Osteoblast (primary cell): ENCODE measurements at places on chromosomes 1 and 21. TPM values are rescaled to one million over a fixed set of nuclear protein-coding genes. Genes with fewer than 3 reads are reported as not detected.

- peaks cover 9% of the 10 kb centered on the region for H3K4me1 ChIP-seq
- no peaks in the 10 kb centered on the region for H3K36me3 ChIP-seq
- H3K27me3 ChIP-seq = no peaks in the 10 kb centered on the region
- H3K27ac ChIP-seq = no peak overlapping the region
- H3K4me3 ChIP-seq = no peak overlapping the region
- no peak for DNase-seq
These were observed 5.0 kb upstream of the PMVK start for GRCh38 chr1:154941333-154942013.

DNA sequence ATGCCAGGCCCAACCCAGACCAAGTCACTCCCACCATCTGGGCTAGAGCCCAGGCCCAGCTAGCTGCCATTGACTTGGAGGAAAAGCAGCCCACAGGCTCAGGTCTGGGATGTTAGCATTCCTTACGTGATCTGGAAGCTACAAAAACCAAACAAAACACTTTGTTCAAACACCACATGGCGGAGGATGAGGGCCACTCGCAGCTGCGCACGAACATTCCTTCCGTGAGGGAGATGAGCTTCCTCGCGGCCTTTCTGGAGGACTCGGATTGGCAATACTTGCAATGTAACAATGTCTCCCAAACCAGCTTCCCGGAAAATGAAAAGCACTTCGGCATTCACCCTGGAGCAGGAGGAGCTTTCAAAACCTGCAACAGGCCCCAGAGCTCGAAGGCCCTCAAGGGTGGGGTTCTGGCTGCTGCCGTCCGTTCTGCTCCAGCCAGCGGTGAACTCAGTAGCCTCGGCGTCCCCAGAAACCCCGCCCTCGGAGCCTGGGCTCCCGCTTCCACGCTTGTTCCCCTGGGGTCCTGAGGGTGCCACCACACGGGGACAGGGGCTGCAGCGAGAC, 40.5 kb downstream of the COL6A1 start:
- H3K27me3 ChIP-seq = no peaks in the 10 kb centered on the region
- no peaks in the 10 kb centered on the region for H3K36me3 ChIP-seq
- no peak overlapping the region for H3K4me3 ChIP-seq
- no peak overlapping the region for H3K27ac ChIP-seq
- peaks cover 14% of the 10 kb centered on the region for H3K4me1 ChIP-seq

GRCh38 chr21:25911730-25912401, 177.1 kb downstream of the GABPA start:
- no peaks in the 10 kb centered on the region for H3K36me3 ChIP-seq
- H3K27ac ChIP-seq = no peak overlapping the region

- no peak for DNase-seq
- H3K27ac ChIP-seq = no peak overlapping the region
- no peaks in the 10 kb centered on the region for H3K36me3 ChIP-seq
- no peak overlapping the region for H3K4me3 ChIP-seq
- peaks cover 35% of the 10 kb centered on the region for H3K27me3 ChIP-seq
- no peaks in the 10 kb centered on the region for H3K4me1 ChIP-seq
These were observed 13.3 kb upstream of the FMOD start for GRCh38 chr1:203364094-203364801.

DNA sequence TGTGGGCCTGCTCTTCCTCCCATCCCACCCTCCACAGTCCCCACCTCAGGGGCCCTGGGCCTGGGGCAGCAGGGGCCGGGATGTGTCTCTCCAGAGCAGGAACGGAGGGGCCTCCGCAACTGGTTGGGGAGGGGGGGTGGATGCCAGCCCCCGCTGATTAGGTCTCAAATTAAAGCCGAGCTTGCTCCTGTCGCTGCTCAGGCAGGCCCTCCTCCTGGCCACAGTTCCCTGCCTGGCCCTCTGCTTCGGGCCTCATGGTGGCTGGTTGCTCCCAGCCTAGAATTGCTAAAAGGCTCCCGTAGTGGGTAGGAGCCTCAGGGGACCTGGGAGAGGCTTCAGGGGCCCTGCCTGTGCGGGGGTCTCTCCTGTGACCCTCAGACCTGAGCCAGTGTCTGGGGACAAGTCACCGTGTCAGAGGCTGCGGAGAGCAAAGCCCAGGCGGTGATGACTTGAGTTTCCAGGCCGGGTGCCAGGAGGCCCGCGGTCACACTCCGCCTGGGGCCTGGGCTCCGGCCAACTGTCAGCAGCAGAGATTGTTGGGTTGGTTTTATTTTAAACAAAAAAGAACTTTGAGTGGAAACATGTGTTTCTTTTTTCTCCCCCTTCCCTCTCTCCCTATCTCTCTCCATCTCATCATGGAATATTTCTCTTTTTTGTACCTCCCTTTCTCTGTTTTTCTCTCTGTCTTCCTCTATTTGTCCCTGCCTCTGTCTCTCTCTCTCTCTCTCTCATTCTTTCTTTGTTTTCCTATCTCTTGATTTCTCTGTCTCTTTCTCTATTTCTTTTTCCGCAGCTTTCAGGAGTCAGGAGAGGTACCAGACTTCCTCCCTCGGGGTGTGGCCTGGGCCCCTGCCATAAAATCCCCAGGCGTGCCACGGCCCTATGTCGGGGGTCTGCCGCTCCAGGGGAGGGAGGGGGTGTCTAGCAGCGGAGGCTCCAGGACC, 20.0 kb upstream of the EPHA2 start:
- peaks cover 59% of the 10 kb centered on the region for H3K4me1 ChIP-seq
- H3K36me3 ChIP-seq = no peaks in the 10 kb centered on the region
- DNase-seq = peak; percentile 95
- no peaks in the 10 kb centered on the region for H3K27me3 ChIP-seq
- H3K27ac ChIP-seq = peak overlapping the region; percentile 81

- H3K4me3 ChIP-seq = no peak overlapping the region
- no peak overlapping the region for H3K27ac ChIP-seq
- H3K4me1 ChIP-seq = no peaks in the 10 kb centered on the region
- no peak for DNase-seq
- no peaks in the 10 kb centered on the region for H3K27me3 ChIP-seq
- no peaks in the 10 kb centered on the region for H3K36me3 ChIP-seq
These were observed 21.3 kb downstream of the FMO2 start for GRCh38 chr1:171206204-171206977.

DNA sequence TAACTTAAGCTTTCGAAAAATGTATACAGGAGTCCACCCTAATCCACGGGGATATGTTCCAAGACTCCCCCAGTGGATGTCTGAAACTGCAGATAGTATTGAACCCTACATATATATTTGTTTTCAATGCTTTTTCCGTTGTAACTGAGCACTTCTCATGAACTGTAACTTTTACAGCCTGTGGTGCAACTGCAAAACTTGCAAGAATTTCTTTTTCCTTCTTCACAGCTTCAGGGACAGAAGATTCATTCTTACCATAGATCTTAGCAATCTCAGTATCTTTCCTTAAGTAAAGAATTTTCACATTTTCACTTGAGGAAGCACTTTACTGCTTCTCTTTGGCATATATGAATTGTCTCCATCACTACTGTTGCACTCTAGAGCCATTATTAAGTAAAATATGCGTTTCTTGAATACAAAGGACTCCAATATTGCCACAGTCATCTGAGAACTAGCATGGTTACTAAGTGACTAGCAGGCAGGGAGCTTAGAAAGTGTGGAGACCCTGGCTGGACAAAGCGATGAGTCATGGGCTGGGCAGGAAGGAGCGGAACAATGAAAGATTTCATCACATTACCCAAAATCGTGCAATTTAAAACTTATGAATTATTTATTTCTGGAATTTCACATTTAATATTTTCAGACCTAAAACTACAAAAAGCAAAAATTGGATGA, 14.1 kb downstream of the DPYD start:
- DNase-seq = peak; percentile 18
- H3K27me3 ChIP-seq = no peaks in the 10 kb centered on the region
- H3K36me3 ChIP-seq = no peaks in the 10 kb centered on the region
- peak overlapping the region; percentile 19 for H3K4me3 ChIP-seq
- H3K4me1 ChIP-seq = peaks cover 55% of the 10 kb centered on the region
- peak overlapping the region; percentile 74 for H3K27ac ChIP-seq

LCE3D gene
- not detected in 2 replicates for total RNA-seq

DNA sequence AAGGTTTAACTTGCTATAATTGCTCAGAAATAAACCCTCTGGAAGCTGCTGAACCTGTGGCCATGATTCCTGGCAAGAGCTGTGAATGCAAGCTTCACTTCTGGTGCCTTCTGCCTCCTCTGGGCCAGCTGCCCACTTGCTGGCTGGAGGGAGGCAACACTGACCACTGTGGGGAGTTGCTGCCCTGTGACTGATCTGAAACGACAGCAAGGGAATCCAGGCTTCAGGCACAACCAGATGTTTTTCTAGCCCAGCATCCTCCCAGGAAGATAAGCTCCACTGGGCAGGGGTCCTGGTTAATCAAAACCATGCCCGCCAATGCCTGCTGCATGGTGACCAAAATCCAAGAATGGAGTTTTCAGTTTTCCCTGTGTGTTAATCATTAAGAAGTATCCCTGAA, 180.0 kb upstream of the HMGB4 start:
- H3K4me3 ChIP-seq = no peak overlapping the region
- no peaks in the 10 kb centered on the region for H3K36me3 ChIP-seq
- H3K27me3 ChIP-seq = no peaks in the 10 kb centered on the region
- no peak overlapping the region for H3K27ac ChIP-seq
- no peak for DNase-seq
- H3K4me1 ChIP-seq = no peaks in the 10 kb centered on the region

IL20 gene
- not detected in 2 replicates for total RNA-seq

TENT5C gene
- total RNA-seq = 0.36 and 0.59 TPM in 2 replicates

- peaks cover 76% of the 10 kb centered on the region for H3K4me1 ChIP-seq
- DNase-seq = no peak
- H3K27ac ChIP-seq = no peak overlapping the region
- H3K27me3 ChIP-seq = no peaks in the 10 kb centered on the region
- H3K36me3 ChIP-seq = no peaks in the 10 kb centered on the region
These were observed 62.7 kb upstream of the EPS8L3 start for GRCh38 chr1:109826446-109826845.

DNA sequence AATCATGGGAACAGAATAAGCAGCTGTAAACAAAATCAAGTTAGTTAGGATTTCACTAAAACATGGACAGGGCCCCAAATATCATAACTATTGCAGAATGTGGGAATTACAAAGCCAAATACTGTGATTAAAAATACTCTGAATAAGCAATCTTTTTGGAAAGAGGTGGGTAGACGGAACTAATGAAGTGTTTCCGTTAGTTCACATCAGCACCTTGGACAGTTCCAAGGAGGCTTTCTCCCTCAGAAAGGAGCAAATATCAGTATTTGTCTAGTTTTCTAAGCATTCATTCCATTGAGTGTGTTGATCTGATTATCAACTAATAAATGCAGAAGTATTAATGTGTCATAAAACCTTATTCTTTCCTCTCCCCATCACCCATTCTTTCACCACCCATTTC, 97.4 kb downstream of the FAM78B start:
- no peaks in the 10 kb centered on the region for H3K4me1 ChIP-seq
- no peak overlapping the region for H3K4me3 ChIP-seq
- no peak for DNase-seq
- no peaks in the 10 kb centered on the region for H3K27me3 ChIP-seq
- H3K27ac ChIP-seq = no peak overlapping the region

GRCh38 chr1:3327936-3328590, 126.4 kb upstream of the ARHGEF16 start:
- no peak for DNase-seq
- no peak overlapping the region for H3K27ac ChIP-seq
- H3K4me3 ChIP-seq = no peak overlapping the region
- H3K27me3 ChIP-seq = no peaks in the 10 kb centered on the region

DNA sequence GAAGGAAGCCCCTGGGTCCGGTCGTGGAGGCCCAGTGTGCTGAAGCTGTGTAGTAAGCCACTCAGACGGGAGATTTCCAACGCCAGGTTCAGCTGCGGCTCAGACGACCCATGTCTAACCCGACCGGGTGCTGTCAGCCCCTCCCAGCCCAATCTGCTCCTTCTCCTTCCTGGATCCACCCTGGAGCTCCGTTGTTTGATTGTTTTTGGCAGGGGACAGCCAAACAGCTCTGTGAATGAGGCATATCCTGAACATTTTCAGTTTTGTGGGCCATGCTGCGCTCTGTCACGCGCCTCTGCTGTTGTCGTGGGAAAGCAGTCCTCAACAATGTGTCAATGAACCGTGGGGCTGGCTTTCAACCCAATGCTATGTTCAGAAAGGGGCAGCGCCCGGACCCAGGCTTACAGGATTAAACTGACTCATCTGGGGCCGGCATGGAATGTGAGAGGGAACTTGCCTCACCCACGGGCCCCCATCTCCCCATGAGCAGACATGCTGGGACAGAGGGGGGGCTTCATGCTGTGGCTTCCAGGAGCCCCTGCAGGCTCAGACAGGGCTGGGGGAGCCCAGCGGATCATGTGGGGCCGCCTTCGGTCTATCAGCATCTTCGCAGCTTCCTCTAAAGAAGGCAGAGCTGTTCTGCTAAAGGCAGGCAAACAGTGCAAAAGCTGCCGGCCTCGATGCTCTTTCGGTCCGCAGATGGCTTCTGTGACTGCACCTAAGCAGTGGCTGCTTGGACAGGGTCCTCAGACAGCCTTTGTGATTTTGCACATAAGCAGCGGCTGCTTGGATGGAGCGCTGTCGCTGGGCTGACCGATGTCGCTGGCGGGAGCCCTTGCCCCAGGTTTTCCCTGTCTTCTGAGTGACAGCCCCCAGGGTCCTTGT, 101.7 kb downstream of the RIPK4 start:
- peak overlapping the region; percentile 30 for H3K4me3 ChIP-seq
- no peaks in the 10 kb centered on the region for H3K36me3 ChIP-seq
- H3K27ac ChIP-seq = peak overlapping the region; percentile 76
- no peaks in the 10 kb centered on the region for H3K27me3 ChIP-seq
- DNase-seq = peak; percentile 97

- no peaks in the 10 kb centered on the region for H3K36me3 ChIP-seq
- no peak overlapping the region for H3K4me3 ChIP-seq
- H3K4me1 ChIP-seq = peaks cover 41% of the 10 kb centered on the region
These were observed 37.9 kb upstream of the PDC start for GRCh38 chr1:186498695-186499389.

GRCh38 chr1:10459184-10459583, 9.4 kb downstream of the CORT start:
- DNase-seq = peak; percentile 78
- no peak overlapping the region for H3K27ac ChIP-seq
- peaks cover 6% of the 10 kb centered on the region for H3K4me1 ChIP-seq
- H3K4me3 ChIP-seq = no peak overlapping the region
- H3K36me3 ChIP-seq = peaks cover 21% of the 10 kb centered on the region

DNA sequence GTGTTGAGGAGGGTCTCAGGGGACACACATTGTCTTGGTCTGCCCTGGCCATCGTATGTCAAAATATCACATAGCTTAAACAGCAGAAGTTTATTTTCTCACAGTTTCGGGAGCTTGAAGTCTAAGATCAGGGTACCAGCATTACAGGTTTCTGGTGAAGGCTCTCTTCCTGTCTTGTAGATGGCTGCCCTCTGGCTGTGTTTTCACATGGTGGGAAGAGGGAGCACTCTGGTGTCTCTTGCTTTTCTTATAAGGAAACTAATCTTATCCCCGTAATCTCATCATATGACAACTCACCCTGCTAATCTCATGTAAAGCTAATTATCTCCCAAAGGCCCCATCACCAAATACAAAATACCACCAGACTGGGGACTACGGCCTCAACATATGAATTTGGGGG, 246.9 kb upstream of the ST6GALNAC5 start:
- no peaks in the 10 kb centered on the region for H3K27me3 ChIP-seq
- H3K27ac ChIP-seq = no peak overlapping the region
- no peak for DNase-seq
- no peaks in the 10 kb centered on the region for H3K4me1 ChIP-seq

GRCh38 chr1:9486466-9487140, 52.7 kb upstream of the SLC25A33 start:
- H3K4me1 ChIP-seq = no peaks in the 10 kb centered on the region
- no peak overlapping the region for H3K27ac ChIP-seq
- H3K36me3 ChIP-seq = no peaks in the 10 kb centered on the region
- peaks cover 17% of the 10 kb centered on the region for H3K27me3 ChIP-seq
- H3K4me3 ChIP-seq = no peak overlapping the region

- no peak overlapping the region for H3K27ac ChIP-seq
- H3K4me1 ChIP-seq = peaks cover 5% of the 10 kb centered on the region
- no peaks in the 10 kb centered on the region for H3K36me3 ChIP-seq
These were observed 76.7 kb downstream of the LAMC2 start for GRCh38 chr1:183262628-183263200.
